ENCODE measurements at places on chromosomes 3 and 15.

DNA sequence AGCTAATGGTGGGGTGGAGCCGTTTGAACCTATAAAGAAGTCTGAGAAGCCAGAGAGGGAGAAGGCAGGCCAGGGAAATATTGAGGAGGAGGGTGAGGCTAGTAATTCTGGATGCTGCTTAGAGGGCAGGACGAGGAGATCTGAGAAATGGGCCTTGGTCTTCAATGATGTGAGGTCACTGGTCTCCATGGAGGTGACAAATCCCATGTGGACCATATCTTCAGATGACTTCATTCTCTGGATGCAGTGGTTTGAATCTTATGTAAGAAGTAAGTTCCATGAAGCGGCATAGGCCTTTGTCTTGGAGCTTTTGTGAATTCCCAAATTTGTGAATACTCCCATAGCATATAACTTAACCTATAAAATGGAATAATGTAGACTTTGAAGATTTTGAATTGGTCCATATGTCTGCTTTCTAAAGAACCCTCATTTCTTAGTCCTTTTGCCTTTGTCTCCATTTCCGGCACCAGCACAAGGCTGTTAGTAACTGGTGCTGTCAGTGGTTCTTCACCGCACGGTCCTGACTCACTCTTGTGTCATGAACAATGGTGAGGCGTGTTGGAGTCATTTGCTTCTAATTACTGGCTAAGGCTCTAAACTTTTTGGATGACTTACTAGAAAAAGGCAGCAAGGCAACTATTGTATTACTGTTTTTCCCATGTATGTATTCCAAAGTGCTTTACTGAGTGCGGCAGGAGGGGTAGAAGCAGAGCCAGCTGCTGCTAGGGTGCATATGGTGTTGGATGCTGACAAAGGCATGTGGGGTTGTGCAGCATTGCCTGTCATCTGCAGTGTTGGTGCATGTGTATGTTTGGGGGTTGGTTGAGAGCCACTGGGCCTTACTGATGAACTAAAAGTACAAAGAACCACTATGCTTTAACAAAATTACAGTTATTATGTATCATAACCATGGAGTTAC lies 279.3 kb upstream of the C2CD4B start:
- H3K27ac ChIP-seq = peak overlapping the region; percentile 7
- no peaks in the 10 kb centered on the region for H3K36me3 ChIP-seq
- H3K4me3 ChIP-seq = no peak overlapping the region
- peaks cover 11% of the 10 kb centered on the region for H3K4me1 ChIP-seq

DNA sequence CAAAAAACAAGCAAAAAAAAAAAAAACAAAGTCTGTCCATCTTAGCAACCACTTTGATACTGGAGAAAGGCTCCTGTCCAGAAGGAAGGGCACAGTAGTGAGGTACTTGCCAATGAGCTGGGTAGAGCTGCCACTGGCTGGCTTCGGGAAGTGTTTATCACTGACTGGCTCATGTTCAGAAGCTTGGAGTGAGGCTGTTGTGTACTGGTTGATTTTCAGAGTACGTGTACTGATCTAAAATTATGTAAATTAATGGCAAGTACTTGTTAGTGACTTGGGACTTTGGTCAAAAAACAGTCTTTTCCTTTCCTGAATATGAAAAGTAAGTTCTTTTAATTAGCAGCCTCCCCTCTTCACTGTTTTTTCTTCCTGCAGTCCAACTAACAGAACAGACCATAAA lies 979 bp upstream of the ZNF621 start:
- peak; percentile 6 for DNase-seq
- no peaks in the 10 kb centered on the region for H3K36me3 ChIP-seq
- no peak overlapping the region for H3K4me3 ChIP-seq
- H3K27me3 ChIP-seq = no peaks in the 10 kb centered on the region

DNA sequence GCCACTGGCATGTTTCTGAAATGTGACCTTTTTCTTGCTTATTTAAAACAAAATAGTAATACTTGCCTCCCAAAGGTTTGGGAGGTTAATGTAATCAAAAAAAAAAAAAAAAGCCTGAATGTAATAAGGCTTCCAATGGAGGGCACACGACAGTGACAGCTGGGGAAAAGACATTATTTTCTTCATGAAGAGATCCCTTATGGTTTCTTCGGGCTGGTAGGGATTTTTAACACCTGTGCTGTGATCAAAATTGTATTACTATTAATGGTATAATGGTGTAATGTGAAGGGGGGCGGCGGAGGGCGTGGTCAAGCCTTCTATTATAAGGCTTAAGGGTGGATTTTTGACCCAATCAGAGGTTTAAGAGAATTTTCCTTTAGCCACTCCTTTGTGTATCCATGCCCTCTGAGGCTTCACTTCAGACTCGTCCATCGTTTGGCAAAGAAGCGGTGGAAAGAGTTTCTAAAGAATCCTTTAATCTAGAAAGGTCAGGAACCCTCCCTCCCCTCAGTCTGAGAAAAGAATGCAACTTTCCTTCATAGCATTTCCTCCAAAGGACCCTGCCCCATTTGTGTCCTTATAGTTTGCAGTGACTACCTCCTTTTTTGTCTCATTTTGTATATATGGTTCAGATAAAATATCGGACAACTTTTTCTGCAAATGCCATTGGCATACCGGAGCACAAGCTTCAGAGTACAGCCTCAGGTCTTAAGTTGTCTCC lies 89.5 kb upstream of the CHD2 start:
- H3K27ac ChIP-seq = peak overlapping the region; percentile 99
- H3K4me3 ChIP-seq = peak overlapping the region; percentile 25
- peak; percentile 88 for DNase-seq
- H3K36me3 ChIP-seq = no peaks in the 10 kb centered on the region
- peaks cover 25% of the 10 kb centered on the region for H3K4me1 ChIP-seq

DNA sequence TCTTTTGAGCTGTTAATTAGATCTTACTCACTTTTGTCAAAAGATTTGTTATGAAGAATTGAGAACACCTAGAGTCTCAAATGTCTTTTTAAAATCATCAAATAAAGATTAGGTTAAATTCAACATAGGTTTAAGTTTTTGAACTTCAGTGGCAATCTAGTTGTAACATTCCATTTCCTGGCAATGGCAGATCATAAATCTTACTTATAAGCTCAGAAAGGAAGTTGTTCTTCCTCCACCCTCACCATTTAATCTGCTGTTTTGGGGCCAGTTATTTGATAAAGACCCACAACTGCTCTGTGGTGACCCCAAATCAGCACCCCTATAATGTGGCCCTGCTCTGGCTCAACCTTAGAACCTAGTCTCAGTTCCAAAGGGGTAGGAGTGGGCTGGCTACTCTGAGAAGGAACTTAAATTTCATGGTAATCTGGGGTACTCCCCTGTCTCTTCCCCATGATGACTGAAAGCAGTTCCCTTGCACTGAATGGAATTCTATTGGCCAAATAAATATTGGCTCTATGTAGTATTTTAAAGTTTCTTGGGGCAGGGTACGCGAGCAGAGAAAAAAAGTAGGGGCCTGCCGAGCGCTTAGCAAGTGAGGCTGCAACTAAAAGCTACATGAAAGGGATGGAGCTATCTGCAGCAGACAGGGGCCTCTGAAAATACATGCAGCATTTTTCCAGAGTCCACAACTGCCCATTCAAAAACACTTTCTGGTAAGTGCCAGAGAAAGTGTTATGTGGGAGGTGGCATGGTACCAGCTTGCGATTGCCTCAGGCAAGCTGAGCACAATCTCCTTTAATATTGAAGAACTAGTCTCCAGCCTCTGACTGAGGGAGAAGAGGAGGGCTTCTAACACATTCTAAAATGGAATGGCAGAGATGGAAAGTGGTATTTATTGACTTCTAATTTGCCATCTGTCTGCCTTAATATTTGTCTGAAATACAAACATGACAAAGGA lies 103.6 kb upstream of the RASGRP1 start:
- H3K36me3 ChIP-seq = no peaks in the 10 kb centered on the region
- no peaks in the 10 kb centered on the region for H3K4me1 ChIP-seq
- H3K27me3 ChIP-seq = no peaks in the 10 kb centered on the region
- no peak overlapping the region for H3K27ac ChIP-seq
